Activated effector memory CD4-positive, alpha-beta T cell treated with Interleukin-2 at 50 U/mL for 16 hours (primary cell): ENCODE measurements at places on chromosomes 1 and 21.

- no peak for DNase-seq
Measured at GRCh38 chr1:231070758-231071444, 30.8 kb upstream of the FAM89A start.

DNA sequence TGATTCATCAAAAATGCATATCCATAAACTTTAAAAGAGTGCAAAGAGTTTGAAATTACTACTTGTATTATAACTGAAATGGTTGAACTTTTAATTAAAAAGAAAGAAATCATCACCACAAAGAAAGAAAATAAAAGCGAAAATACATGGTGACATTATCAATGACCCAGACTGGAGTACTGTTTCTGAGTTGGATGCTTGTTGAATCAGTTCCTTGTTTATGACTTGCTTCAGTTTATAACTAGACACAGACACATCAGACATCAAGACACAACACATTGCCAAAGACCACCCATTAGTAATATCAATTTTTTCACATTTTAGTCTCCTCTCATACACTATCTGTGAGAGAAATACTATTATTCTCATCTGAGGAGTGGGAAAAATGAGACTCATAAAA lies 293.0 kb downstream of the MRPL39 start:
- DNase-seq = no peak

GRCh38 chr1:42431514-42431913 lies 24.3 kb downstream of the ZMYND12 start:
- no peak for DNase-seq

GRCh38 chr21:41195311-41195710 lies 27.4 kb downstream of the BACE2 start:
- no peak for DNase-seq

DNA sequence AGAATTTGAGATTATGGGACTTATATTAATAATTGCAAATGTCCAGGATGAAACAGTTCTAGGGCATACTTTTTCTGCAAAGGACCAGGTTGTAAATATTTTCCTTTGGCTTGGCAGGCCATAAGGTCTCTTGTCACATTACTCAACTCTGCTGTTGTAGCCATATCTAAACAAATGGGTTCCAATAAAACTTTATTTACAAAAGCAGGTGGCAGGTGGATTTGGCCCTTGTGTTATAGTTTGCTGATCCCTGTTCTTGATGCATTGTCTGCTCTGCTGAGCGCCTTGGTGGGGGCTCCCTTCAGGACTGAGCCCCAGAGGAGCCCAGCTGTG lies 258.5 kb downstream of the FOXD2 start:
- no peak for DNase-seq

GRCh38 chr1:49298304-49298703 lies 521.6 kb upstream of the BEND5 start:
- no peak for DNase-seq
